COR-L47 (cell line): ENCODE measurements at places on chromosomes 13 and 19.
A peak's percentile ranks its signal among the peaks of the same experiment; 100 is the strongest.

DNA sequence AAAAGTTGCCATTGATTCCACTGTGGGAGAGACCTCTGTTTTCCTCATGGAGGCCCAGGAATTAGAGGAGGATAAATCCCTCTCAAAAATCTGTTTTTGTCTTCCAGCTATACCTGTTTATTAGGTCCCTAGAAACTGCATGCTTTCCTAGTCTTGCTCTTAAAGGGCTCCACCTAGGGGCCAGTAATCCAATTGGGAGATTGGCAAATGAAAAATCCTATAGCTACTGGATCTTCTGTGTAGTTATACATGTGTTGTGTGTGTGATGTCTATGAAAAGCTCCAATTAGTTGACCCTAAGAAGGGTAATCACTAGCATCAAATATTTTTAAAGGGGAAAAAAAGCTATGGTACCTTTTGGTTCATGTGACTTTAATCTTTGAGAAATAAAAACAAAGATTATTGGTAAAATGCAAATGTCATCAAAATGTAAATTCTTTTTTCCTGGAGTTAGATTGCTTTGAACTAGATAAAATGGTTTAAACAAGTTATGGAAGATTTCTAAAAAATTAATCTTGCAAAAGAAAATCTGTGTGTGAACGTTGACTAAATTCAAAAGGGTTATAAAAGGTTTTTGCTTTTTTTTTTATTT is 63.4 kb upstream of the C1QTNF9B start:
- peak; percentile 55 for DNase-seq

GRCh38 chr19:52640916-52641315 is 2.8 kb upstream of the ZNF83 start:
- no peak for DNase-seq

- peak; percentile 90 for DNase-seq
These were observed 1.5 kb downstream of the MIR17HG start for GRCh38 chr13:91348906-91349435.

GRCh38 chr19:961866-962620 is 22.1 kb upstream of the WDR18 start:
- no peak for DNase-seq

- no peak for DNase-seq
These were observed 33.1 kb upstream of the CEBPA start for GRCh38 chr19:33335446-33335845.

DNA sequence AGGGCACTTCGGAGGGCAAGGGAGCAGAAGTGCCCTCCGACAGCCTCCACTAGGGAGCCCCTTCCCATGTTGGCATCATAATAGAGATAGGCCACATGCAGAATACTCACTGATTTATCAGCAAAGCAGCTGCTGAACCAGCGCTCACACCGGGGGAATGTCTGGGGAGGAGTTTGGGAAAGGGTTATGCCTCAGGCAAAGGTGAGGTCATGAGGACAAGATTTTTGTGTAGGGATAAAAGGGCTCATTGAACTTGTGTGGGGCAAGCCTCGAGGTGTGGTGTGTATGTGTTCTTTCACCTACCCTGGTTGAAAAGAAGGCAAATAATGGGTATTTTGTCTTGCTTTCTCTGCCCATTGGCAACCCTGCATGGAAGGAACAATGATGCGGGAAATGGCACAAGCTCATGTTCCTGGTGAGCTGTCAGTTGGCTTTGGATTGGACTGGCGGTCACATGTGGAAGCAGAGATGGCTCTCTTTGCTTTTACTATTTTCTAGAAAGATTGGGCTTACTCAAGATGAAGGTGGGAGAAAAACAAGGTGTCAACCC is 39.1 kb upstream of the SLC7A9 start:
- no peak for DNase-seq

GRCh38 chr13:107358866-107359265 is 790.9 kb upstream of the ARGLU1 start:
- no peak for DNase-seq

DNA sequence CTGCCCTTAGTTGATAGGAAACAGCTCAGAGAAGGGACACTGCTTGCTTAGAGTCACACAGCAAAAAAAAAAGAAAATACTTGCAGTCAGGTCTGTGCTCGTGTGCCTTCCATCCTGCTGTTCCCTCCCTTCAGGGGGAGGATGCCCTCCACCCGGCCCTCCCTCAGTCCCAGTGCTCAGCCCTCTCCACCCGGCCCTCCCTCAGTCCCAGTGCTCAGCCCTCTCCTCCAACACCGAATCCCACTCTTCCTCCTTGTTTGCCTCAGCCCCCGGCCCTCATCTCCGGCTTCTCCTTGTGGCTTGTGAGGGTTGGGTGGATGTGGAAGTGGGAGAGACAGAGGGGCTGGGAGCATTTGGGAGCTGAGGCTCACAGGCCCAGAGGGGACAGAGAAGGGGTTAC is 5.8 kb downstream of the TFPT start:
- no peak for DNase-seq

DNA sequence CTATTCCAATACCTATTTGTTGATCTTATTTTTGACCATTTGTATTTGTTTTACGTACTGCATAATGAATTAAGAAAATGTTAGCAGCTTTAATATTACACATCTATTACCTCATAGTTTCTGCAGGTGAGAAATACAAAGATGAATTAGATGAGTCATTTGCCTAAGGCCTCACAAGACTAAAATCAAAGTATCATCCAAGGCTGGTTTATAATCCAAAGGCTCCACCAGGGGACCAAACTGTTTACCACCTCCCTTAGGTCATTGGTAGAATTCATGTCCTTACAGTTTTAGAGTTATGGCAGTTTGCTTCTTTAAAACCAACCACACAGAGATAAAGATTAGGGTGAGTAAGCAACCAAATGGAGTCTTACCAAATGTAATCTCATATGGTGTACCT is 848.1 kb downstream of the SLITRK6 start:
- no peak for DNase-seq

DNA sequence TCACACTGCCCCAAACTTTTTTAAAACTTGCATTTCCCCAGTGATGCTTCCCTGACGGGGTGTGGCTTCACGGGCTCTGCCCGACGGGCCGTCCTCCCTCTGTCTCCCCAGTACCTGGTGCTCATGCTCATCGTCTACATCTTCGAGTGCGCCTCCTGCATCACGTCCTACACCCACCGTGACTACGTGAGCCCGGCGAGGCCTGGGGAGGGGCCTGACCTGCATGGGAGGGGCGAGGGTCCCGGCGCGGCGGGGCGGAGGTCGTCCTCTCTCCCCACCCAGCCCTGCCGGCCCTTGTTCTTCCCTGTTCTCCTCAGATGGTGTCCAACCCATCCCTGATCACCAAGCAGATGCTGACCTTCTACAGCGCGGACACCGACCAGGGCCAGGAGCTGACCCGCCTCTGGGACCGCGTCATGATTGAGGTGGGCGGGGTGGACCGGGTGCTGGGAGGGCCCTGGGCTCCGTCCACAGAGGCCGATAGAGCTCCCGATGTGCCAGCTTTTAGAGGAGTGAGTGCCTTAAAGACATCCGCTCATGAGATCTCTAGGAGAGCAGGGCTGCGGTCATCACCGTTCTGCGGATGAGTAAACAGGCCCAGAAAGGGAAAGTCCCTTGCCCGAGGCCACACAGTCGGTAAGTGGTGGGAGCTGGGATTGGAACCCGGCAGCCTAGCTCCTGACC is 6.9 kb downstream of the UPK1A start:
- no peak for DNase-seq

DNA sequence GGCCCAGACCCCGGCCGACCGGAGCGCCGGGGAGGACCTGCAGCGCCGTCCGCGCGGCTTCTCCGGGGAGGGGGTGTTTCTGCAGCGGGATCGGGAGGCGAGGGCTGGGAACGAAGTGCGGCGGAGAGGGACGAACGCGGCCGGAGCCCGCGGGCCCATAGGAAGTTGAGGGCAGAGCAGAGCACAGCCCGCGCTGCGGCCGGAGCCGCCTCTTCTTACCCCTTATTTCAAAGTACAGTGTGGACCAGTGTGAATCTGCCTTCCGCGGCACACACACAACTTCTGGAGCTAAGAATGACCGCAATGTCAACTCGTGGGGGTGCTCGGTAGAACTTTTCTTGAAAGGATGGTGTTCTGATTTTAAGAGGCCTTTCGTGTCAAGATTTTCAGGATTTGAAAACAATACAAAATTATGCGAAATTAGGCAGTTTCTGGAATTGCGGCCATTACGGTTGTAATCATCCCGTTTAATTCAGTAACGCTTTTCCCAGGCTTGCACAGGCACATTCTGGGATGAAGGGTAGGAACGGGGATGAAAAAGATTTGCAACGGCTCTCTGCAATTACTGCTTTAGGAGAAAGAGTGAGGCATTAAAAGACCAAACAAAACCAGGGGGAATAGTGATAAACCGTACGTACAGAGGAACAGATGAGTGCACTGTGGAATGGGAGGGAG is 821 bp downstream of the TDRD3 start:
- DNase-seq, result peak; percentile 59

GRCh38 chr13:111020546-111020945 is 94.6 kb upstream of the ARHGEF7 start:
- peak; percentile 45 for DNase-seq

DNA sequence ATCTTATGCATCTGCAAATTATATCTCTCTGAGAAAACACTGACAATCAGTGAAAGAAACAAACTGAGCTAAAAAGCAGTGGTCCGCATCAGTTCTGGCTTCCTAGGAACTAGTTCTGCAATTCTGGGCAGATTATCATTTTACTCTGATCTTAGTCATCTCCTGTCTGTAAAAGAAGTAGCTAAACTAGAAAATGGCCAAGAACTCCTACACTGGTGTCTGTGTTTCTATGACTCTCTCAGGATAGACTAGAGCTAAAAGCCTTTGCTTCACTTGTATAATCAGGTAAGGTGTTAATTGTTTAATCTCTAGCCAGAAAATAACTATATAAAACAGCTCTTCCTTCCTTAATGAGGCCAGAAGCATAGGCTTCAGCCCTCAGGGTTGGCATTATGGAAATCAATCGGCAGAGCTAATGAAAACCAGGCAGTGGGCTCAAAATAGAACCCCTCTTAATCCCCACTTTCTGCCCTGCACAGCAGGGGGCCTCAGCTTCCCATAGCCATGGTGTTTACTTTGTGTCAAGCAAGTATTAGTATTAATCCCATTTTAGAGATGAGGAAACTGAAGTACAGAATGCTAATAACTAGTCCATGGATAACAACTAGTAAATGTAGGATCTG is 459.2 kb downstream of the FGF14 start:
- DNase-seq, result no peak

DNA sequence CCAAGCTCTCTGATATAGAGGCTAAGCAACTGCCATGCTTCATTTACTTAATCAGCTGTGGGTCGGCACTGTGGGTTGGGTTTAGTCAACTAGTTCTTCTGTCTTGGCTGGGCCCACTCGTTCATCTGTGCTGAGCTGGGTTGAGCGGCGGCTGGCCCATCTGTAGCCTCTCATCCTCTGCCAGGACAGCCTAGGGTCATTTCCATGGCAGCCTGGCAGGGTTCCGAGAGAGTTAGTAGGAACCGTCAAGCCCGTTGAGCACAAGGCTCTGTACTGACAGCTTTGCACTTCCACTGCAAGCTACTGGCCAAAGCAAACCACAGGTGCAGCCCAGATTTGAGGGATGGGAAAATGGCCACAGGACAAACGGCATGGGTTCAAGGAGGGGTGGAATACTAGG is 6.6 kb upstream of the ZNF835 start:
- no peak for DNase-seq

GRCh38 chr19:4081441-4082129 is 14.9 kb upstream of the ZBTB7A start:
- DNase-seq, result no peak

- DNase-seq, result no peak
These were observed 95.0 kb downstream of the ZNF737 start for GRCh38 chr19:20470345-20471135.

DNA sequence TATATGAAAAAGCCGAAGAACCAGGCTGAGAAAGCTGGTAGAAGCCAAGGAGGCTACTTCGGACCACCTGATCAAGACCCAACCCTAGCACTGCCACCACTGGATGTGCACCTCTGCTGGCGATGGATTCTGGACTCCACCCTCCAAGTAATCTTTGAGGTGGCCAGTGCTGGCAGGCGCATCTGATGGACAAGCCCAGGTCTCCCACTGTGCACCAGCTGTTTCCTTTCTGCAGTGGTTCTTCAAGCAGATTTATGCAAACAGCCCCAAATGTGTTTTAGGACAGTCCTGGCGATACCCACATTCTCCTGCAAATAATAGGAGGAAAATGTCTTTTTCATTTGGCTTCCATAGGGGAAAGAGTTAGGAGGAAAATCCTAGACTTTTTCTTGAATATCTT is 172.3 kb downstream of the SHISA2 start:
- no peak for DNase-seq

DNA sequence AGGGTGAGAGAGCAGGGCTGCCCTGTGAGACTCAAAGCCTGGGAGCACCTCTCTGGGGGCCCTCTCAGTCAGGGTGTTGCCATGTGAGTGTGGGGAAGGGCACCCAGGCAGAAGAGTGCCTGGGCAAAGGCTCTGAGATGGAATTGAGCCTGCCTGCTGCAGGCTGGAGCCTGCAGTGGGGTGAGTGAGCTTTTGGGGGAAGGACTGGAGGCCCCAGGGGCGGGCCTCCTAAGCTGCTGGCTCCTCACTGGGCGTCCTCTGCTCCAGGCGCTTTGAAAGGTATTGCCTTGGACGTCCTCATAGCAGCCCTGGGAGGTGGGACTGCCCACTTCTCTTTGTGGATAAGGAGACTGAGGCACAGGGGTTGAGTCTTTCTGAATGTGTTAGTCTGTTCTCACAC is 60.3 kb downstream of the ARHGEF7 start:
- DNase-seq, result no peak

GRCh38 chr19:34808566-34808965 is 35.6 kb upstream of the ZNF599 start:
- DNase-seq, result no peak

DNA sequence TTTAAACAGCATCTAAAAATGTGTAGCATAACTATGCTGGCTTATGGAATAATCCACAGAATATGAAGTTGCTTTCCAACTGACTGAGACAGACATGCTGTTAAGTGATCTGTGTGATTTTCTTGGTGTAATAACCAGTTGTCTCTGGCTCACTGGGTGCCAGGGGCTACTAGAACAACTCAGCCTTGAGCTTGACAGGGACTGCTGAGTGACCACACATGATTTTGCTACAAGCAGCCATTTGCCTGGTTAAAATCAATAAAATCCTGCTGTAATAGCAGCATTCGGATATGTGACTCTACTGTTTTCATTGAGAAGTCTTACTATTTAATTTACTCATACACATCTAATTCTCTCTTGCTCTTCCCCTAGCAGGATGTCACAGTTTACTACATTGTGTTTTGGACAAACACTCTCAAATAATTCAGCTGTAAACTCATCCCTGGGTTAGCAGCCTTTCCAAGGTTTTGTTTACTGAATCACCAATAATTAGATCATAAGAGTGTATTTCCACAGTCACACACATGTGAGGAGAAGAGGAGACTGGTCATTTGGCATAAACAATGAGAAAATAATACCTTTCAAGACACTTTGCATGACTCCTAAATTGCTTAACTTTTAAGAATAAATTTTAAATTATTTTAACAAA is 426.2 kb downstream of the PCDH9 start:
- peak; percentile 51 for DNase-seq
